Midbrain (tissue), 1 donor: ENCODE measurements at places on chromosomes 6 and 20.
A peak's percentile ranks its signal among the peaks of the same experiment; 100 is the strongest.

GRCh38 chr6:139446768-139447655 lies 72.6 kb upstream of the CITED2 start:
- DNase-seq: no peak

GRCh38 chr6:168320634-168321033 lies 1.1 kb upstream of the DACT2 start:
- no peak for DNase-seq

- DNase-seq: no peak
These were observed 3.1 kb downstream of the PBOV1 start for GRCh38 chr6:138215093-138215782.

- no peak for DNase-seq
These were observed 140.7 kb upstream of the SLC22A23 start for GRCh38 chr6:3597500-3598064.

- peak; percentile 33 for DNase-seq
These were observed 39.7 kb downstream of the TAF4 start for GRCh38 chr20:62025832-62026563.

DNA sequence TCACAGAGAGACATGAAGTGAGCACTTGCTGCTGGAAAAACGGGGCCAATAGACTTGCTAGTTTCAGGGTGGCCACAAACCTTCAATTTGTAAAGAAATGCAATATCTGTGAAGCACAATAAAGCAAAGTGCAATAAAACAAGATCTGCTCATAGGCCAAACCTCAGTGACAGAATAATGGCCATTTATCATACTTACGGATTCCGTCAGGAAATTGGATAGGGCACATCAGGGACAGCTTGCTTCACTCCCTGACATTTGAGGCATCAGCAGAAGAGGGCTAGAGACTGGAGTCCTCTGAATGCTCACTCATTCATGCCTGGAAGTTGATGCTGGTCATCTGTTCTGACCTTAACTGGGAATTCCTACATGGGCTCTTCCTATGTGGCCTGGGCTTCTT lies 165.5 kb upstream of the OPRM1 start:
- DNase-seq: no peak

DNA sequence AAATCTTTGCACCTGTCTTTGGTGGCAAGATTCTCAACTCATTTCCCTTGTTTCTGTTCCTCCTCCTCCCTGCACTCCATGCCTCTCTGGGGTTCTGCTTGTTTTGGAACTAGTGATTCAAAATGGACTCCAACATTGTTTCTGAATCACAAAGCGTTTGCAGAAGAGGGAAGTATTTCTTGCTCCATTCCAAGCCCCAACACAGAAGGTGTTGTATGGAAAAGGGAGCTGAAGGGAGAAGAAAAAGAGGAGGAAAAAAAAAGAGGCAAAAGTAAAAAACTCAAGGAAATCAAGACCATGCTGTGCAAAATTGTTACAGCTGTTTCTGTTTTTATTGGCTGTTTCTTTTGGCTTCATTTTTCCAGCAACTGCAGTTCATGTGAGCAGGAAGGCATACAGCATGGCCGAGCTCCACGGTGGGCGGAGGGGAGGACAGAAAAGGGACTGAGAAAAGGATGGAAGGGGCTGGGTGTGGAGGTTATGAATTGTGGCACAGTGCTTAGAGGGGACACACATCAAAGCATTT lies 66.9 kb upstream of the PRL start:
- no peak for DNase-seq

- DNase-seq: no peak
These were observed 131.3 kb downstream of the PLCB4 start for GRCh38 chr20:9200196-9200595.

DNA sequence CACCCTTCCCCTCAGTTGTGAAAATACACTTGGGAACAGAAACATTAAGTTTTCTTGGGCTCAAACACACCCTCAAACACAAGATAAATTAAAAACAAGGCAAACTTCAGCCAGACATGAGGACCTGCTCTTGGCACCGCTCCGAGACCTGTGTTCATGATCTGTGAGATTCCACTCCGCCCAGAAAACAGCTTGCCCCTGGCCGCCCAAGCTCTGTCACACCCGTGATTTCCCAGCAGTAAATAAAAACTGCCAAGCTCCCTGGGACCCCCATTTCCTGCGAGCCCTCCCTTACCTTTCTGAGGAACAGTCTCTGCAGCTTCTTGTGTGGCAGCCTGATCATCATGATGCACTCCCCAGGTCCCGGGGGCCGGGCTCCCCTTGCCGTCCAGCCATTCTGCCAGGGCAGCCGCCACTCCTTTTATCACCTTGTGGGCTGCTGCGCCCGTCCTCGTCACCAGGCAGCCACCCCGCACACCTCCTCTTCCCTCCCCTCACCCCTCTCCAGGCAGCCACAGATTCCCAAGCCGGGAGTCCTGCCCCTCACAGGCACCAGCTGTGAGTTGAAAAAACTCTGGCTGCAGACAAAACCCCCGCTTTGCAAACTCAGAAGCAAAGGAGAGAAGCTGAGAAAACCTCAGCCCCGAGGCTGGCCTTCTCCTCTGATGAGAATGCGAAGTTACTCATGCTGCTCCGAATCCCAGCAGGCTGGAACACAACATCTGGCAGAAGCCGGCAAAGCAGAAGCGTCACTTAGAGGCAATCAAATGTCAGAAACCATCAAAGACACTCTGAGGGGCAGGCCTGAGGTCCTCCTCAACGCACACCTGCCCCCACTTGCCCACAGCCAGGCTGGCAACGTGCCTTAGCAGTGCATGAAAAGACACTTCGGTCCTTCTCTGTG lies 130.4 kb upstream of the RPS6KA2 start:
- no peak for DNase-seq

GRCh38 chr6:2528156-2528555 lies 222.6 kb downstream of the MYLK4 start:
- DNase-seq: no peak

DNA sequence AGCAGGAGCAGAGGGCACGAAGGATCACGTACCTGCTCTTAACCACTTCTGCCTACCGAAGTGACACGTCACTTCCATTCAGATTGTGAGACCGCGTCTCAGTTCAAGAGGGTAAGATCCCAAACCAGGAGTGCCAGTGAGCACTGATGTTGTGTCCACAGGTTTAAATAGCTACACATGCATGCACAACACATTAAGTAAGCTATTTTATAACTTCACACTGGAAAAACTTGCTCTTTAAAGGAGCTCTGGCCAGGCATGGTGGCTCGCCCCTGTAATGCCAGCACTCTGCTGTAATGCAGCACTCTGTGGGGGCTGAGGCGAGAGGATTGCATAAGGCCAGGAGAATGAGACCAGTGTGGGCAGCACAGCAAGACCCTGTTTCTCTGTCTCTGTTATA lies 21.1 kb downstream of the ABHD12 start:
- DNase-seq: no peak

DNA sequence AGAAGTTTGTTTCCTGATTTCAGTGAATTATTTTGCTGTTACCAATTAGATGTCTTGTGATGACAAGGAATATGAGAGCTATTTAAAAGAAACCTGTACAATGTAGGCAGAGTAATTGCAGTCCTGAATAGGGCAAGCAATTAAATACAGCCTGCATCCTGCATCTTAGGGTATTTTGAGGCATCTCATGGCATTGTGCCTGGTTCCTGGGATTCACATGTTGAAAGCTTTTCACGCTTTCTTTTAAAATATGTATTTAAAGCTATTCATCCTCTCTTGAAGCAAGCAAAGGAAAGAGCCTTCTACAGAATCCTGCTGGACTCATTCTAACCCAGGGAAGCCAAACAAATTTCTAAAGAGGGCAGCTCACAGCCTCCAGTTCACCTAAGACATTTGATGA lies 4.7 kb upstream of the RRAGD start:
- no peak for DNase-seq

DNA sequence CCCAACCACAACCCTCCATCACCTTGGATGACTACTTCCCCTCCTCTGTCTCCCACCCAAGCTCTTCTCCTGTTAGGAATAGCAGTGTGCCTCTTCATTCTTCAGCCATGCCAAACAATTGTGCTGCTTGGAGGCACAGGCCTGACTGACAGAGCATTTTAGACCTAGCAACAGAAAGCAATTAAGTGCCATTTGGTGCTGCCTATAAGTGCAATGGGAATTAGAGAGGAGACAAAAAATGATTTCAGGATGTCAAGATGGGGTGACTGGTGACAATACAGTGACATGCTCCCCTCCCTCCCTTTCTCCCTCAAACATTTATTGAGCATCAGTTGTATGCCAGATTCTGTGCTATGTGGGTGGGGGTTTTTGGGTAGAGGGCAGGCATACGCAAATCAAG lies 322.6 kb upstream of the MOCS1 start:
- no peak for DNase-seq

DNA sequence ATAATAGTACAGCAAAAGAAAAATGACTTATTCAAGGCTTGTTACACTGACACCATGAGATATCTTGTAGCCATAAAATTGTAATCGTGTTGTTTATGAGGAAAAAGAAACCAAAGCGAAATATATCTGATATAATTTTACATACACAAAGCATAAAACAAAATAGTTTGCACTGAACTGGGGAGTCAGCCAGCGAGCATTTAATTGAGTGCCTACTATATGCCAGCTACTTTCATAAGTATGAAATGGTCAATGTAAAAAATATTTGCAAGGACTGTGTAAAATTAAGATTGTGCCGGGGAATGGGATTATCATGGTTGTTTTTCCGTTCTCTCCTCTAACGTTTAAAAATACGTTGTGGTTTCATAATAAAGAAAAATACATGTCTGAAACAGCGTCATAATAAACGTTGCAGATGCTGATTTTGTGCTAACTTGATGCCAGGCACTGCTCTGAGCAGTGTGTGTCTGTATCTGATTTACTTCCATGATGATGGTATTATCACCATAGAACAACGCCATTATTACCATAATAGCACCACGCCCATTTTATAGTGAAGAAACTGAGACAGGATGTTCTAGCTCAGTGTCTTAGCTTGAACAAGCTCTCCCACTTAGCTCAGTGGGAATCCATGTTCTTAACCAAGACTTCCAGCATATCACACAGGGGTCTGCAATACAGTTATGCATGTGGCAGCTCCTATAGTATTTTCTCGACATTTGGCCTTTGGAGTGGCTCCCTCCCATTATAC lies 144.6 kb downstream of the BCAS1 start:
- no peak for DNase-seq

- no peak for DNase-seq
These were observed 343.0 kb downstream of the CDKAL1 start for GRCh38 chr6:20877008-20877937.

- no peak for DNase-seq
These were observed 558.7 kb upstream of the MMS22L start for GRCh38 chr6:97841763-97842162.

- DNase-seq: no peak
These were observed 196.5 kb upstream of the ZNF217 start for GRCh38 chr20:53789989-53790675.

DNA sequence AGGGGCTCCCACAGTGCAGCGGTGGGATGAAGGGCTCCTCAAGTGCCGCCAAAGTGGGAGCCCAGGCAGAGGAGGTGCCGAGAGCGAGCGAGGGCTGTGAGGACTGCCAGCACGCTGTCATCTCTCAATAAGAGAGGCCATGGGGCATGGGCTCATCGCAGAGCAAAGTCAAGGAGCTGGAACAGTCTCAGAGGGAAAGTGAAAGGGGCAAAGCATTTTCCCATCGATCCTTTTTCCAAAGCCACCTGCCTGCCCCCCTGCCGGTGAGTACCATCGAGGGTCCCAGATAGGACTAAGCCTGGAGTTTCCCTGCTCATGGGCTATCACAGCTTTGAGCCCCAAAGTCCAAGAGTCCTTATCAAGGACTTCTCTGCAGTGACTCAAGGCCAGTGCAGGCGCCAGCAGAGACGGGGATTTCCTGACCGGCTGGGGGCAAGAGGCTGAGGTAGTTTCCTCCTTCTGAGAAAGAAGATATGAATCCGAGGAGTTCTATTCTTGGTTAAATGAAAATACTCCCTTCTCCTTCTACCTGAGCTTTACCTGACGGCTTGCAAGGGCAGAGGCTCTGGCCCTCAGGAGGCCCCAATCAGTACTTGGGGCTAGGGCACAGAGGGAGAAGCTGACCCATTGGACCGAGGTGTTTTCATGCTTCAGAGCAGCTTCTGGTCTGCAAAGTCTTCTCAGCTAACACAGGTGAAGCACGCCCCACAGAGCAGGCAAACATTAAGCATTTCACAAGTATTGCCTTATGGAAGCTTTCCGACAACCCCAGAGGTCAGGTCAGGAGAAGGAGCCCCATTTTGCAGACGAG lies 22.6 kb downstream of the ETV7 start:
- DNase-seq: no peak

GRCh38 chr6:140044626-140045025 lies 670.2 kb upstream of the CITED2 start:
- DNase-seq: no peak

DNA sequence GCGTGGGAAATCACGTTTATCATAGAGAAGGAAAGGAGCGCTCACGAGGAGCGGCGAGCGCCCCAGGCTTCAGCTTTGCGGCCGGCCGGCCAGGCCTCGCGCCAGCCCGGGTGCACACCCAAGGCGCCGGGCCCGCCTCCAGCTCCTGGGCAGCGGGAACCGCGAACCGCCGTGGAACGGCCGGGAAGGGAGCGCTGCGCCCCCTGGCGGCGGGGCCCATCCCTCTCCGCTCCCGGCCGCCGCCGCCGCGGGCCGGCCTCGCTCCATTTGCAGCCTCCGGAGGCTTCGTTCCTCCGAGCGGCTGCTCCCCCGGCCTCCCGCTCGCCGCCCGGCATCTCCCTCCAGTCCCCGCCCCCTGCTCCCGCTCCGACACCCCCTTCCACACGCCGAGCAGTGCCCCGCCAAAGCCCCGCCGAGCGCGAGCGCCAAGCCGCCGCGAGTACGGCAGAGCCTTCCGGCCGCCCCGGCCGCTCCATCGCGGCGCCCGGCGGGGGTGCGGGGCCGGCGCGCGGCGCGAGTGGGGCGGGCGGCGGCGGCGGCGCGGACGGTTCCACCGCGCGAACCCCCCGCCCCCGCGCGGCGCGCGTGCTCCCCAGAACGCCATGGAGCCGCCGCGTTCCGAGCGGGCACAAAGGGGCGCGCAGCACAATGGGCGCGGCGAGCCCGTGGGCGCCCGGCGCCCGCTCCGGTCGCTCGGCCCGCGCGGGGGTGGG lies 946 bp downstream of the BEND3 start:
- DNase-seq: peak; percentile 87

DNA sequence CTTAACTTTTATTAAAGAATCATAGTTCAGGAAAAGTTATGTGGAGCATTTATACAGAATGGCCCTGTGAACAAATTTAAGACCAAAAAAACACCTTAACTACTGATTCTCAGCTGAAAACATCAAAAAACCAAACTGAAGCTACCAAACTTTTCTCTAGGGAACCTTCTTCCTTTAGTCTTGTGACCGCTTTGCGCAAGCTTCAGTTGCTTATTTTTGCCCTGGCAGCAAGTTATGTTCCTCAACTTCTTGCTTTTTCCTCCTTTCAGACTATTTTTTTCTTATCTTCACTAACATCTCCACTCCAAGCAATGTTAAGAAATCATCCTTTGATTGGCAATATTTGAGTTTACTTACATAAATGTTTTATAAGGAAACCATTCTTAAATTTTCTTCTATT lies 100.1 kb downstream of the MYB start:
- peak; percentile 17 for DNase-seq
